Neural crest cell (in vitro differentiated cells): ENCODE measurements at places on chromosomes 11 and 22. TPM values are rescaled to one million over a fixed set of nuclear protein-coding genes. Genes with fewer than 3 reads are reported as not detected.

Gene HEPHL1
- not detected in 2 replicates for total RNA-seq

Gene KCNK4
- total RNA-seq = not detected in 2 replicates

Gene SLC17A6
- 1.4 and 1.8 TPM in 2 replicates for total RNA-seq

GRCh38 chr11:119472186-119472855, 49.3 kb upstream of the THY1 start:
- H3K4me3 ChIP-seq = no peak overlapping the region
- H3K27me3 ChIP-seq = peaks cover 13% of the 10 kb centered on the region
- peaks cover 13% of the 10 kb centered on the region for H3K4me1 ChIP-seq
- peaks cover 5% of the 10 kb centered on the region for H3K36me3 ChIP-seq

DNA sequence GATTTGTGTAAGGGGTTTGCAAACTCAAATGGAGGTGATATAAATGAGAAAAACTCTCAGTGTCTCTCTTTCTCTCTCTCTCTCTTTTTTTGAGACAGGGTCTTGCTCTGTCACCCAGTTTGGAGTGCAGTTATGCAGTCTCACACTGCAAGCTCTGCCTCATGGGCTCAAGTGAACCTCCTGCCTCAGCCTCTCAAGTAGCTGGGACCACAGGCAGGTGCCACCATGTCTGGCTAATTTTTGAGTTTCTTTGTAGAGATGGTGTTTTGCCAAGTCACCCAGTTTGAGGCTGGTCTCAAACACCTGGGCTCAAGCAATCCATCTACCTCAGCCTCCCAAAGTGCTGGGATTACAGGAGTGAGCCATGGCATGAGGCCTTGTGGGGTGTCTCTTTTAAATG, 2.9 kb downstream of the BIRC3 start:
- no peak overlapping the region for H3K27ac ChIP-seq
- peaks cover 14% of the 10 kb centered on the region for H3K27me3 ChIP-seq
- peaks cover 19% of the 10 kb centered on the region for H3K4me1 ChIP-seq
- H3K36me3 ChIP-seq = no peaks in the 10 kb centered on the region
- H3K4me3 ChIP-seq = no peak overlapping the region

GRCh38 chr22:43923191-43923590, 414 bp upstream of the PNPLA3 start:
- peaks cover 4% of the 10 kb centered on the region for H3K36me3 ChIP-seq
- peak overlapping the region; percentile 88 for H3K4me3 ChIP-seq
- peaks cover 40% of the 10 kb centered on the region for H3K4me1 ChIP-seq
- H3K27me3 ChIP-seq = no peaks in the 10 kb centered on the region
- DNase-seq = no peak

- H3K4me1 ChIP-seq = peaks cover 14% of the 10 kb centered on the region
- H3K4me3 ChIP-seq = no peak overlapping the region
- peak; percentile 51 for DNase-seq
- H3K27ac ChIP-seq = peak overlapping the region; percentile 98
- peaks cover 9% of the 10 kb centered on the region for H3K36me3 ChIP-seq
- no peaks in the 10 kb centered on the region for H3K27me3 ChIP-seq
Measured at GRCh38 chr22:35467681-35468434, 67.9 kb downstream of the MCM5 start.

DNA sequence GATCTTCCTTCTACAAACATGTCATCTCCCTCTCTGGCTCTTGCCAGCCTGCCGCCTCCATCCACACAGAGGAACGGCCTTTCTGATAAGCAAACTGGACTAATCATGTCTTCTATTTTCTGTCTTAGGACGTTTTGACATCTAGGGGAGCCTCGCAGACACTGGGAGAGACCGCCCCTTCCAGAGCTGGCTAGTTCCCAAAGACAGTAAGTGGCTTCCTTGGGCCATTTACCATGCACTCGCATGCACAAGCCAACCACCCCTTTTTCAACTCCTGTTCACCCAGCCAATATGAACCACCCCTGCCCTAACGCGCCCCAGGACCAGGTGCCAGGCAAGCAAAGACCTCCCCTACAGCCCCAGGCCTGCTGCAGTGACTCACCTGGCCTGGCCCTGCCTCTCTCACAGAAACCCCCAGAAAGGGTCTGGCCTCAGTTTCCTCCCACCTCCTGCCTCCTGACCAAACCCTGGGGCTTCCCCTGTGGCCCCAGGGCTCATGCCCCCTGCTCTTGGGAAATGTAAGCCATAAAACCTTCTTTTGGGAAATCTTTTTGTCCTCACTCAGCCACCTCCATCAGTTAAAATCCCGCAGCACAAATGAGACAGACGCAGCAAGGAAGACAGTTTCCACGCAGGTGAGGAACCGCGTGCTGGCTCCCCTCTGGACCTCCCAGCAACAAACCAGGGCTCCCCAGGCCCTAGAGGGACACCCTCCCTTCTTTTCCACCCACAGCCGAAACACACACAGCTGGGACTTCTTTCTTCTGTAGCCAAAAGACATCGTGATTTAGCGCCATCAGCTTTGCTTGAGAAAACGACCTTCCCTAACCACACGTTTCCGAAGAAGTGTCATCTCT, 38.5 kb downstream of the SHANK2 start:
- no peak for DNase-seq
- no peak overlapping the region for H3K4me3 ChIP-seq
- no peaks in the 10 kb centered on the region for H3K36me3 ChIP-seq
- no peak overlapping the region for H3K27ac ChIP-seq
- no peaks in the 10 kb centered on the region for H3K4me1 ChIP-seq
- peaks cover 15% of the 10 kb centered on the region for H3K27me3 ChIP-seq

- H3K36me3 ChIP-seq = no peaks in the 10 kb centered on the region
- H3K4me3 ChIP-seq = no peak overlapping the region
- no peaks in the 10 kb centered on the region for H3K27me3 ChIP-seq
- DNase-seq = no peak
Measured at GRCh38 chr11:9046481-9046880, 42.7 kb upstream of the NRIP3 start.

DNA sequence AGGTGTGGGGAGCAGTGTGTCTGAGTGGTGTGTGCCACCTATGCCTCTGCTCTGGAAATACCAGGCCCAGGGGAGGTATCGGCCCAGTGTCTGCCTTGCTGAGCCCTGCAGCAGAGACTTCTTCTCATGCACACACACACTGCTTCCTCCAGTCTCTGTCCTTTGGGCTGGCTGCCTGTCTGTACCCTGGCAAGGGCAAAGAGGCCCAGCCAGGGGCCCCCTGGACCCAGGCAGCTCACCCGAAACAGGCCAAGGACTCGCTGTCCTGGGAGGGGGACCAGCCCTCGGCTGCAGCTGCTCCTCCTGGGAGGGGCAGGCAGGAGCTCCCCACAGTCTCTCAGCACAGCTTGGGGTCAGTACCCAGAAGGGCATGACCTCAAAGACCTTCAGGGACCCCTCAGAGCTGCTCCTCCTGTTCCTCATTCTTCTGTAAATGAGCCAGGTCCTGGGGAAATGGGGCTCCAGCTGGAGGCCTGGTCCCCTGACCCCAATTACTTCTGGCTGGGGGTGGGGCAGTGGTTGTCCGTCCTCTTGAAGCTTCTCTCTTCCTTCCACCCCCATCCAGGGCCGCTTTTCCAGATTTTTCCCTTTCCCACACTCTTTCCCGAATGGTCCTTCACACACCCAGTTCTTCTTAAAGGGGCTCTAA, 24.5 kb upstream of the ALX4 start:
- no peak for DNase-seq
- H3K4me1 ChIP-seq = peaks cover 9% of the 10 kb centered on the region
- no peak overlapping the region for H3K4me3 ChIP-seq
- H3K27me3 ChIP-seq = peaks cover 85% of the 10 kb centered on the region

DNA sequence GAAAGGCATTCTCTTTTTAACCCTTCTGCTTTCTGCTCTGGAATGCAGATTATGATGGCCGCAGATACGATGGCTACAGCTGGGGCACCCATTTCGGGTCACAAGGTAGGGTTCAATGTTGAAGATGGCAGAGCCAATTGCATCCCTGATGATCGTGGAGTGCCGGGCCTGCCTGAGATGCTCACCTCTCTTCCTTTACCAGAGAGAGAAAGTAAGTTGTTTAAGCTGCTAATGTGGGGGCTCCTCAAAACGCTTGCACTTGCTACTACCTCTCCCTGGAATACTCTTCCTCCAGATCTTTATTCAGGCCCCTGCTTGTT, 50.8 kb upstream of the PRDM11 start:
- DNase-seq = no peak
- peaks cover 55% of the 10 kb centered on the region for H3K27me3 ChIP-seq
- no peak overlapping the region for H3K4me3 ChIP-seq

- H3K36me3 ChIP-seq = no peaks in the 10 kb centered on the region
- H3K4me1 ChIP-seq = peaks cover 3% of the 10 kb centered on the region
- peak overlapping the region; percentile 41 for H3K4me3 ChIP-seq
- no peaks in the 10 kb centered on the region for H3K27me3 ChIP-seq
Measured at GRCh38 chr11:65090628-65091027, 5.4 kb upstream of the VPS51 start.

- peaks cover 7% of the 10 kb centered on the region for H3K27me3 ChIP-seq
- no peak for DNase-seq
- H3K27ac ChIP-seq = no peak overlapping the region
- no peaks in the 10 kb centered on the region for H3K36me3 ChIP-seq
- H3K4me3 ChIP-seq = no peak overlapping the region
Measured at GRCh38 chr11:13249992-13250391, 27.6 kb upstream of the BMAL1 start.

- H3K27ac ChIP-seq = no peak overlapping the region
- no peak overlapping the region for H3K4me3 ChIP-seq
- H3K4me1 ChIP-seq = peaks cover 17% of the 10 kb centered on the region
- DNase-seq = no peak
- H3K36me3 ChIP-seq = no peaks in the 10 kb centered on the region
- no peaks in the 10 kb centered on the region for H3K27me3 ChIP-seq
Measured at GRCh38 chr22:44386386-44387035, 73.8 kb upstream of the SHISAL1 start.

GRCh38 chr22:23478175-23478574, 101.9 kb downstream of the IGLL1 start:
- H3K27ac ChIP-seq = no peak overlapping the region
- H3K36me3 ChIP-seq = no peaks in the 10 kb centered on the region
- no peak for DNase-seq
- H3K4me1 ChIP-seq = peaks cover 5% of the 10 kb centered on the region
- peaks cover 5% of the 10 kb centered on the region for H3K27me3 ChIP-seq

GRCh38 chr11:133955081-133955891, 1.5 kb downstream of the IGSF9B start:
- peaks cover 29% of the 10 kb centered on the region for H3K4me1 ChIP-seq
- no peak overlapping the region for H3K27ac ChIP-seq
- H3K36me3 ChIP-seq = no peaks in the 10 kb centered on the region
- DNase-seq = no peak
- peaks cover 88% of the 10 kb centered on the region for H3K27me3 ChIP-seq

DNA sequence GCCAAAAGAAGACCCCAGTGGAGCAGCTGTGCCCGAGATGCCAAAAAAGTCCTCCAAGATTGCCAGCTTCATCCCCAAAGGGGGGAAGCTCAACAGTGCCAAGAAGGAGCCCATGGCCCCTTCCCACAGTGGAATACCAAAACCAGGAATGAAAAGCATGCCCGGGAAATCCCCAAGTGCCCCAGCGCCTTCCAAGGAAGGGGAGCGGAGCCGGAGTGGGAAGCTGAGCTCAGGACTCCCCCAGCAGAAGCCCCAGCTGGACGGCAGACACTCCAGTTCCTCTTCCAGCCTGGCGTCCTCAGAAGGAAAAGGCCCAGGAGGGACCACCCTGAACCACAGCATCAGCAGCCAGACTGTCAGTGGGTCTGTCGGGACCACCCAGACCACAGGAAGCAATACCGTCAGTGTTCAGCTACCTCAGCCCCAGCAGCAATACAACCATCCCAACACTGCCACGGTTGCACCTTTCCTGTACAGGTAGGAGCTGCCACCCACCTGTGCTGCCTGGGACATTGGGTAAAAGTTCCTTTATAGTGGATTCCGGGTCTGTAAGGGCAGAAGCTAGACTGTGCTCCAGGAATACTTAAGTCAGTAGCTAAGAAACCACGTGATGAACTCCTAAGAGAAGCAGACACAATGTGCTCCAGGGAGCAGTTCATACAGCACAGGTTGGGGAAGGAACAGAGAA, 221.3 kb downstream of the NAV2 start:
- H3K27me3 ChIP-seq = no peaks in the 10 kb centered on the region
- no peak overlapping the region for H3K4me3 ChIP-seq
- no peak overlapping the region for H3K27ac ChIP-seq
